ENCODE measurements at places on chromosomes 13 and 19. TPM values are rescaled to one million over a fixed set of nuclear protein-coding genes. Genes with fewer than 3 reads are reported as not detected.

GRCh38 chr19:5006201-5006600, 37.3 kb downstream of the KDM4B start:
- DNase-seq: no peak

Gene PABPC3
- total RNA-seq: 1.3 TPM

GRCh38 chr13:80737513-80737912, 396.6 kb upstream of the SPRY2 start:
- DNase-seq: no peak

Gene ATP4B
- not detected for total RNA-seq

- no peak for DNase-seq
Observed at GRCh38 chr13:99704390-99704789, 203.1 kb downstream of the TM9SF2 start.

Gene ZSCAN4
- total RNA-seq: 0.14 TPM

Gene DLEU7
- total RNA-seq: not detected

DNA sequence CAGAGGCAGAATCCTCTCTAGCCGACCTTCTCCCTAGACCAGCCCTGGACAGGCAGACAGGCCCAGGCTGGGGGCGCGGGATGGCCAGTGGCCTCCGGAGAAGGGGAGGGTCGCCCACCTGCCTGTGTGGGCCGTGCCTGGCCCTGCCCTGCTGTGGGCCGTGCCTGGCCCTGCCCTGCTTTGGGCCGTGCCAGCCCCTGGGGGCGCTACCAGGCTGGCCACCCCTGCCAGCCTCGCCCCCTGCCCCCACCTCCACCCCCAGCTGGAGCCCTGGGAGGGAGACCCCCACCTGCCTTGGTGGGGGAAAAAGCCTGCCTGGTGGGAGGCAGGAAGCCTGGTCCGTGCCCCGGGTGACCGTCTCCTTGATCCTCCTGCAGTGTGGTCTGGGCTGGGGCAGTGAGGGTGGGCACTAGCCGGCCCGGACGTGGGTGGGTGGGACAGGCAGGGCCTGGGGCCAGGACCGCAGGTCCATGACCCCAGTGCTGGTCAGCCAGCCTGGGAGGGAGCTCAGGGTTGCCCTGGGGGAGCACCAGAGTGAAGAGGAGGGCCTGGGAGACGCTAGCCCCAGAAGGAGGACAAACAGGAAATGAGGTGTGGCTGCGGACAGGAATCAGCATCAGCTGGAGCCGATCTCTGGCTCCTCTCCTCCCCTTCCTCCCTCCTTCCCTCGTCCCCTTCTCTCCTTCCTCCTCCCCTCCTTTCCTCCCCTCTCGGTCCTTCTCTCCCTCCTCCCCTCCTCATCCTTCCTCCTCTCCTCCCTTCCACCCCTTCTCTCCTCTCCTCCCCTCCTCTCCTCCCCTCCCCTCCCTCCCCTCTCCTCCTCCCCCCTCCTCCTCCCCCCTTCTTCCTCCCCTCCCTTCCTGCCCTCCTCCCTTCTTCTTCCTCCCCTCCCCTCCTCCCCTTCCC, 5.1 kb upstream of the MKNK2 start:
- no peak for DNase-seq
